ENCODE measurements at places on chromosomes 2 and 18.

DNA sequence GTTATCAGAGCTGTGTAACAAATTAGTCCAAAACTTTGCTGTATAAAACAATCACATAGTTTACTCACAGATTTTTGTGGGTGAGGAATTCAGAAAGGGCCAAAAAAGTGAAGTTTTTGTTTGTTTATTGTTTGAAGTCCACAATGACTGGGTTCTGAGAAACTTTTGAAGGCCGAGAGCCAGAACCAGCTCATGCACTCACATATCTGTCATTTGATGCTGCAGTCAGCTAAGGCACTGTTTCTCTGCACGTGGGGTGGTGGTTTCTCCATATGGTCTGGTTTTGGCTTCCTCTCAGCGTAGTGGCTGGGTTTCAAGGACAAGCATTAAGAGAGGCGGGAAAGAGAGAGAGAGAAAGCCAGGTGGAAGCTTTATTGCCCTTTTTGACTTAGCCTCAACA, 131.8 kb downstream of the TWIST2 start:
- DNase-seq = no peak

DNA sequence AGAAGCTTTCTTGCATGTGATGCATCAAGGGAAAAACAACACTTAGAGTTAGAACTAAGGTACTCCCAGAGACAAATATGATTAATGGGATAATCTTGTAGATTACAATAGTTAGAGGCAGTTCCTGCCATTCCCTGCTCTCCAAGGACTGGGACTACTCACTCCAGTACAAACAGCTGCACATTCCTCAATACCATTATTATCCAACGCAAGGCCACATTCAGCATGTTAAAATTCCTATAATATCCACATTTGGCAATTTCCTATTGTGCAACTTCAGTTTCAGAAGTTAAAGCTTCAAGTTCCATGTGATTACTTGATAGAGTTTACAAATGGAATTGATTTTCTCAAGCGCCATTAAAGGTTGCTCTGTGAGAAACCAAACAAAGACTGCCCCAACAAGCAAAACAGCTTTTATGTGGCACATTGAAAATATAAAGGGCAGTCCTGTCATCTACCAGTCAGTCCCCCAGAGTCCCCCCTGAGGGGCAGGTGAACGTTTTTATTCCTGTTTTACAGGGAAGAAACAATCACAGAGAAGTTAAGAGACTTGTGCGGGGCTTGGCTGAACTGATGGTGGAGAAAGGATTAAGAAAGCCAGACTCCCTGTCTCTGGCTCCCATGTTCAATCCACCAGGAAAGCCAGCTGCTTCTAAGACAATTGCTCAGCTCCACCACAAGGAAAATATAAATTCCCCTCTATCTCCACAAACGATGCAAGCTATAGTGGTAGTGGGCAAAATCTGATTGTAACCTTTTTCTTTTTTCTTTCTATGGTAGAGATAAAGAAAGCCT, 72.6 kb downstream of the TXNL1 start:
- DNase-seq = no peak

GRCh38 chr2:193894081-193894480, 1699.3 kb upstream of the TMEFF2 start:
- no peak for DNase-seq

DNA sequence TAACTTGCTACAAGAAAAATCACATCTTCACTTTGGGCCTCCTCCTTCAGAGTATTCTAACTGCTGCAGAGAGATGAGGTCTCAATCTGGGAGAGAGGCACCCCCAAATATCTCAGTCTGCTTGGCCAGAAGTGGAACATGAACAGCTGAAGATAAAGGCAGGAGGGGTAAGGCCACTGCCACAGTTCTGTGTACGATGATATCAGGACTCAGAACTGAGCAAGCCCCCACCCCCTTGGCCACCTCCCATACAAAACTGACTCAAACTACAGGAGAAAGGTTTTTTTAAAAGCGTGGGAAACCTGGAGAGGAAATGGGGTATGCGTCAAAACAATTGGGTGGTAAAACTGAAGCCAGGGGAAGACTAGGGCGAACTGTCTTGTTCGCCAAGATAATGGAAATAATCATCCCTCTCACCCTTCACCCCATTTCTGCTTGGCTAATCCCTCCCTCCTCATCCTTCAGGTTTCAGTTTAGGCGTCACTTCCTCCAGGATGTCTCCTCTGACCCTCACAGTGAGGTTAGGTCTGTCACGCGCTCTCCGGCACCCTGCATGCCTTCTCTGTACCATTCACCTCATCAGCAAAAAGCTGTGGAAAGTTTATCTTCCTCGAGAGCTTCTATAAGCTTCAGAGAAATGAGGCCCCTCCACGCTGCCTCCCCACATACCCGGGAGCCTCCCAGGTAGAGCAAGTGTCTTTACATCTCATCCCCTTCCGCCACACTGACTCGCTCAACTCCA, 64.4 kb downstream of the SFXN5 start:
- no peak for DNase-seq

DNA sequence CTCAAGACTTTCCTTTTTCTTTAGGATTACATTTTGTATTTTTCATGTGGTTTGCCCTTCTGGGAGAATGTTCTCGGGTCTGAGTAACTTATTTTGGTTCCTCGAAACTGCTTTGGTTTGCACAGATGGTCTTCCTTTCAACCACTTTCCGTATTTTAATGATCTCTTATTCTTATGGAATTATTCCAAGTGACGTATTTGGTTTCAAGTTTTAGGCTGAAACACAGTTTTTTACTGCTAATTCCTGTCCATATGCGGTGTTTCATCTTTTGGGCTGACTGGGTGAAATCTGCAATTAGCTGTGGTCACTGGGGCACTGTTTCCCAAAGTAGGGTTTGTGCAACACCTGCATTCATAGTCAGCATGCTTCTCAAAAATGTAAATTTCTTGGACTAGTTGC, 122.7 kb downstream of the CAPN13 start:
- no peak for DNase-seq

DNA sequence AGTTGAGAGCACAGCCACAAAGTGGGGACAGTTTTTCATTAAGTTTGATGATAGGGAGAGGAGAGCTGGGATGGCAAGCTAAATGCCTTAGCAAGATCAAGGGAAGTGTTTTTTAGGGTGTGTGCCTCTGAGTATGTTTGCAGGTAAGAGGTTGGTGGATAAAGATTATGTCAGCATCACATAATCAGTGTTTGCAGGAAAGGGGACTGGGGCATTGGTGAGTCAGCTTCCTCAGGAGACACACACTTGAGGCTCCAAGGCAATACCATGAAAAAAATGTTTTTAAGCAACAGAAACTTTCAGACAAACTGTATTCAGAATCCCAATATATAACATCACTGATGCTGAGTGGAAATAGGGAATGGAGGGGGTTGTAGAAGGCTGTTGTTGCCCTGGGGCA, 25.4 kb upstream of the DTNB start:
- no peak for DNase-seq

DNA sequence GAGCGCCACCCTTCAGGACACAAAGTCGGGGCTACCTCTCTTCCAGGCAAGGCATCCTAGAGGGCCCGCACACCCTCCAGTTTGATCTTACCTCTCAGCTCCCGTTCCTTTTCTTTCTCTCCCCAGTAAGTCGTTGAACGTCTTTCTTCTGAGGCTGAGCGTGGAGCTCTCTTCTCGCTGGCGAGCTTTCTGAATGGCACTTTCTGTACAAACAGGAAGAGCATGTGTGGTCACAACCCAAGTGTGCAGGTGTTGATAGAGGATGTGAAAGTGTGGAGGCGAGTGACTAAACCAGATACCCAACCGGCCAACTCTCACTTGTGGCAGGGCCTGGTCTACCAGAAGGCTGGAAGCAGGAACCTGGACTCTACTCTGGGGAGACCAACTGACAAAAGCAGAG, at the start of gene AFF3:
Gene AFF3 (minus strand): TSS at position 198 of the 400 bp plus-strand sequence. CDS start 38,136 bp downstream, outside the sequence.
- DNase-seq = no peak
